Suppressor macrophage treated with lipopolysaccharide for 4 hours (primary cell): ENCODE measurements at places on chromosomes 7 and 10.

DNA sequence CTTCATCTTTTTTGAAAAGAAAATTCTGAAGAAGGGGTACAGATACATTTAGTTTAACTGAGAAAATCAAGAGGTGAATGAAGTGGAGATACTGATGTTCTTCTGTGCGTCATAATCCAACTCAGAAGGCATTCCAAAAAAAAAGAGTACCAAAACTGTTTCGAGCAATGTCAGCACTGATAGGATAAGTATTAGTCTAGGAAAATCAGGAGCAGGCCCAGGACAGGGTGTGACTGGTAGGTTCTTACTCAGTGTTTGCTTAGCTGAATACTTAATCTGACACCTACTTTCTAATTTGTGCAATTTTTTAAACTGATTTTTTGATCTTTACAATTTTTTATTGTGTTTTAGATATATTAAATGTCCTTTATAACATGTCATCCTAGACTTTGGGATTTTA, 4.3 kb downstream of the BZW2 start:
- DNase-seq, result no peak

- DNase-seq, result no peak
These were observed 101.5 kb downstream of the ORC5 start for GRCh38 chr7:104106108-104106905.

DNA sequence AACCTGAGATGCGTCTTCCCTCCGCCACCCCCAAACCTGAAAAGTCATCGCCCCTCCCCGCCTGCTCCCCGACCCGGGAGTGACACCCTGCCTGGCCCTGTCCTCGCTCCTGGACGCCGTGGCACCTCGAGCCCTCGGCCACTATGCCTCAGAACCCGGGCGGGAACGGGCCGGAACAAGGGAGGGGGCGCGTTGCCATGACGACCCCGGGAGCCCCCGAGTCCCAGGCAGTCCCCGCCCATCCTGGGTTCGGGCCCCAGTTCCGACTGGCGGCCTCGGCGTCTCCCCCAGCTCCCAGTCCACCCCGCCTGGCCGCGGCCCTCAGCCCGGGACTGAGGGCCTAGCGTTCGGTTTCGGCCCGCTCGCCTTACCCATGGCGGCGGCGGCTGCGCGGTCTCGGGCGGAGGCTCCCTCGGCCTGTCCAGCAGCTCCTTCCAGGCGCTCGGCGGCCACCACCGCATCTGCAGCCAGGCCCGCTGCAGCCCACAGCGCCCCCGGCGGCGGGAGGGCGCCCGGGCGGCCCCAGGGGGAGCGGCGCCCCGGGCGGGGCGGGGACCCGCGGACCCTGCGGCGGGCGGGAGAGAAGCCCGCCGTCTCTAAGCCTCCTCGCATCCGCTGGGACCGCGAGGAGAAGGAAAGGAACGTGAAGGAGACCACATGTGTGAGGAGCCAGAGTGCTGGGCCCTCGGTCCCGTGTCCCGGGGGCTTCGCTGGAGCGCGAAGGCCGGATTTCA, at the start of gene RUFY2:
TSS of gene RUFY2 (minus strand) at position 463 of the 734 bp plus-strand sequence. CDS start at position 375, 88 bp downstream.
- DNase-seq, result peak; percentile 87

- peak; percentile 75 for DNase-seq
These were observed 221.7 kb downstream of the PHTF2 start for GRCh38 chr7:78020136-78020873.

GRCh38 chr7:51727441-51727840, 410.8 kb upstream of the COBL start:
- no peak for DNase-seq
